ENCODE measurements at places on chromosomes 2 and 18.

DNA sequence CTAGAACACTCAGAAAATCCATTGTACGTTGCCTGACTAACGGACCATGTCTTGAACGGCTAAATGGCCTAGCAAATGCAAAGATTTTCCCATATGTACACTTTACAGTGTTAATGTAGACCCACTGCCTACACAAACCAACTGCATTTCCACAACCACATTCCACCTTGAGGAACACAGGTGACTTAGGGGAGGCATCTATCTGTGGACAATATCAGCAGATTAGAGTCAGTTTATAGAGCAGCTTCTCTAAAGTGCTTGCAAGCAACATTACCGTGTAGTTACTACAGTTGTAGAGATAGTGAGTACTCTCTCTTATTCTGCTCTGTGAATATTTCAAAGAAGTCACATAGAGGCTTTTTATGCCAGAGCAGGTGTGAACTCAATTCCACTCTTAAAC lies 139.6 kb downstream of the TCF4 start:
- DNase-seq: no peak

DNA sequence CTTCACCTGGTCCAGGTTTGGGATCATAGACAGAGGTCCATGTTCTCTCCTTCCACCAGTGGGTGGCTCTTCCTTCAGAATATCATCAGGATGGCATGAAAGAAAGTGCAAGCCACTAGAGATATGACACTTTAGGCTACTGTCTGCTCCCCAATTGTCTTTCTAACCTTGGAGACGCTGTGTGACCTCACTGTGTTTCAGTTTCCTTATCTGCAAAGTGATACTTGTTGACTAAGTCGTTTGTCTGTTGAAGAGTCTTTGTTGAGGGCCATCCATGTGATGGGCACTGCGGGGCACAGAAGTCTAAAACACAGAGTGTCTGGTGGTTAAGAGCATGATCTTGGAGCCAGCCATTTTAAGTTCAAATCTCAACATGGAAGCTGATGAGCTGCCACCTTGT lies 259.9 kb upstream of the THSD7B start:
- DNase-seq: no peak

- DNase-seq: no peak
These were observed 10.3 kb downstream of the ITGA6 start for GRCh38 chr2:172437419-172438341.

DNA sequence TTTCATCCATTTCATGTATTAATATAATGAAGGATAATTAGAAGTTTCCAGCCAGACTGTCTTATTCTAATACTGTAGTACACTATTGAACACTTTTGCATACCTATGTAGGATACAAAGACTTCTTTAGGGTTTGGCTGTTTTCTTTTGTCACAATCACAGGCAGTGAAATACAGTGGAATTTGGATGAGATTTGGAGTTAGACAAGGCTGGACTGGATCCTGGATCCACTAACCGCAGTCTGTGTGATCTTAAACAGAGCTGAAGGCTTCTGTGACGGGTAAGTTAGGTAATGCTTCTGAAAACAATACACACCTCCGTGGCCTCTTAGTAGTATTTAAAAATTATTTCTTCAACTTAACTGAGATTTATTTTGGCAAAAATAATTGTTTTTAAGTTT lies 1128.6 kb upstream of the CDH2 start:
- DNase-seq: no peak

GRCh38 chr2:11389052-11389420 lies 44.6 kb upstream of the ROCK2 start:
- no peak for DNase-seq

DNA sequence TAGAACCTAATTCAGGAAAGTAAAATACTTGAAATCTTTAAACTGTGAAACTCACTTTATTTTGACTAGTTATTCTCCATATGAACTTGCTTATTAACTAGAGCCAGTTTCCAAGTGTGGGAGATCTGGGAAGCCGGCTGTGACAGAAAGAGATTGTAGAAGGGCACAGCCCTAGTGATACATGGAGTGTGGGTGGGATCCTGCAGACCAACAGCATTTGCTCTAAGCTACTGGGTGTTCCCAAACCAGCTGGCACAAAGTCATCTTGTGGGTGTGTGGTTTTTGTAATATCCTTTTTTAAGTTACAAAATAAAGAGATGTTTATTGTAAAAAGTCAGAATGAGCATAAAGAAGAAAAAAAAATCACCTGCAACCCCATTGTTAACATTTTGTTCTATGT lies 3.4 kb downstream of the DUSP19 start:
- no peak for DNase-seq

DNA sequence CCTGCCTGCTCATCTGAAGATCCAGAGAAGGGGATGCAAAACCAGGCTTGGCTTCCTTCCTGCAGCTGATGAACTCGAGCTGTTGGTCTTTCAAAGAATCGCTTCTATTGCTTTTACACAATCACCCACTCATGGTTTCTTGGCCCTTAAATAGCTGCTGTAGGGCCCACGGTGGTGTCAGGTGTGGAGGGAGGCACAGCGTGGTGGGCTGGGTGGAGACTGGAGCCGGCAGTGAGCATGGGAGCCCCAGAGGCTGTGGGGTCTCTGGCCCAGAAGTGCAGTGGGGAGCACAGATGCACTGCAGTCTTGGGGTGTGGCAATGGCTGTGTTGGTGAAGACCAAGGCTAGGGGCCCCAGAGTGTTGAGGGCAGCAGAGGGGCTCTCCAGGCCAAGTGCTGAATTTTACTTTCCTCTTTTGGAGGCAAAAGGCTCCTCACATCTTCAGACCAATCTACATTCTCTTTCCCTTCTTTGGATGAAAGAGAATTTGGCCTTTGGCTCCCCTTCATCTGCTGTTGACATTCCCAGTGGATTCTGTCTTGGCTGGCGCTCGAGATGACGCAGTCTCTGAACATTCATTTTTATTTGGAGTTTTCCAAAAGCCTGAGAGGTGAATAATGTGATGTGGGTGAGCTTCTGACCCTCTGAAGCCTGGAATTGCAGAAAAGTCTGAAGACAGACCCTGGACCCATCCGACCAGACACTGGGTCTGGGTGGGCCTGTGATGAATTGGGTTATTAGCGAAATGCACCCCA lies 70.1 kb upstream of the ASB18 start:
- DNase-seq: no peak

DNA sequence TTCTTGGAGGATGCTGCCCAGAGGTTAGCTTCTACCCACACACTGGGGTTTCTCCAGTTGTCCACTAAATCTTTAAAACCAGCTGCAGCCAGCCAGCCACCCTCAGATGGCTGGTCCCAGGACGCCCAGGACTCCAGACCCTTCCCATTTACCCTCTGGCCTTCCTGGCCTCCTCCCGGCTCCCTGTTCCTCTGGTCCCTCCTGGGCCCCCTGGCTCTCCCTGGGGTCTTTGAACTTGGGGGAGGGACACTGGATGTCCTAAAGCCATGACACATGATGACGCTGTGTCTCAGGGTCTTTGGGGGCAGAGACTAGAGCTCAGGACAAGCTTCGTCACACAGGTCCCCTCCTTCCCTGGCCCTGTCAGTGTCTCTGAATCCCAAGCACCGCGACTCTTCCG lies 201.1 kb upstream of the HDAC4 start:
- no peak for DNase-seq
